ENCODE measurements at places on chromosomes 6 and 20. TPM values are rescaled to one million over a fixed set of nuclear protein-coding genes. Genes with fewer than 3 reads are reported as not detected.

DNA sequence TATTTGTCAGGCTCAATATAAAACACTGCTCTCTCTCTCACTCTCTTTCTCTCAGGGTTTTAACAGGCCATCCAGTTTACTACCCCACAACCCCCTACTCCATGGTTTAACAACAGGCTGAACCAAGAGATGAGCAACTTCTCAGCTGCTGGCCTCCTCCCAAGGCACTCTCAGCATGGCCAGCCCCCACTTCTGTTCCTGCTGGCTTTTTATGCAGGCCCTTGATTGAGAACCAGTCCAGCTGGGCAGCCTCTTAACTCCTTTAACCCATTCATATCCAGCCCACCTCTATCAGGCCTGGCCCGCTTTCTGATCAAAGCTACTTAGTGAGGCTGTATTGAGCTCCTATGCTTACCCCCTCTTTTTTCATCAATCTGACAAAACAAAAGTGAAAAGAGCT lies 346.8 kb upstream of the POU3F2 start:
- DNase-seq: no peak

DNA sequence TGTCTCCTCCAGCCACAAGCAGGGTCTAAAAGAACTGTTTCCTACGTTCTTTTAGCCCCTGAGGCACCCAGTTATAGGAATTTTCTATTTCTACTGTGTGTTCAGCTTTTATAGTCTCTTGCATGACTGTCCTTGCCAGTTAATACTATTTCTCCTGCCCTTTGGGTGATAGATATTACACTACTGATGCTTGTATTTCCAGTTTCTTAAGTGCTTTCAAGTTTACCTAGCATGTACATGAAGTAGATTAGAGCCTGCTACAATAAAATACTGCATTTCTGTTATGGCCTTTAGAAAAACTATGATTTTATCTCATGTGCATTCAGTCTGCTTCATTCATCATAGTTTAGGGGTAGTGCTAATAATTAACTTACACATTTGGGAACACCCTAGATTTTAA lies 89.6 kb downstream of the FOXO3 start:
- DNase-seq: no peak

GRCh38 chr6:107871976-107872375 lies 47.9 kb upstream of the SCML4 start:
- peak; percentile 41 for DNase-seq

DNA sequence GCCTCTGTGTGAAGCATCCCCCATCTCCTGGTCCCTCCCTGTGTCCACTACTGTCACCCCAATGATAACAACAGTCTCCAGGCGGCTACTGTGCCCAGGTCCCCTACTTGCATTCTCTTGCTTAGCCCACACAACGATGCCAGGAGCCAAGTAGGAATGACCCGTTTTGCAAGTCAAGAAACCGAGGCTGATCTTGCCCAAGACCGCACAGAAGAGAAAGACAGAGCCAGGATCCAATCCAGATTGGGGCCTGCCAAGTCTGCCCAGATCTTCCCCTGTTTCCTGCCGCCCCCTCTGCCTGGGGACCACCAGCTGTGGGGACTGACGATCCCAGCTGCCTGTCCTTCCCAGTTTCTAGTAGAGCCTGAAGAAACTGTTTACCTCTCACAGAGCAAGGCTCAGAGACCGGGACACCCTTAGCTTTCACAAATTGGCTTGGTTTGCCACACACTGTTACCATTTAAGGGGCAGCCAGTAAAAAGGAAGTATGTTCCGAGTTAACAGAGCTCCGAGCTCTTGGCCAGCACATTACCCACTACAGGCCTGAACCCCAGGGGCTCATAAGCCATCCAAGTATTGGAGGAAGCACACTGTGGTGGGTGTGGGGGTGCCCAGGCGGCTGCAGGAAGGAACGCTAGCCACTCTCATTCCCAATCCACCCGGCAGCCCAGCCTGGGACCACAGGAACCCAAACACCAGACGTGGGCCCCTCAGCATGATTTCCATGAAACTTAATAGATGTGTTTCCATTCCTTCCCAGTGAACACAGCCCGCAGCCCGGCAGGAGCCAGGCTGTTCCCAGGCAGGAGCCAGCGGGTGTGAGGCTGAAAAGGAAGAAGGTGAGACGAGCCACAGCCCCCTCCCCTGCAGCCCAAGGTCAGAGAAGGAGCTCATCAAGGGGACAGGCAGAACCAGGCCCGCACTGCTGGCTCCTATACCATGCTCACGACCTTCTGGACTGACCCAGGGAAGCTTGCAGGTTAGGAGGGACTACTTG lies 7.9 kb downstream of the KIAA1755 start:
- peak; percentile 41 for DNase-seq

- DNase-seq: peak; percentile 85
Observed at GRCh38 chr6:110325197-110325596, 33.0 kb downstream of the METTL24 start.

PDYN gene
- not detected for total RNA-seq

XKR7 gene
- not detected for total RNA-seq

SCUBE3 gene
- total RNA-seq: 21.1 TPM

All from IMR-90 (cell line).